Activated naive CD8-positive, alpha-beta T cell treated with anti-CD3 and anti-CD28 coated beads for 36 hours (primary cell): ENCODE measurements at places on chromosomes 13 and 19.

GRCh38 chr19:51219307-51219706 lies 5.6 kb upstream of the CD33 start:
- DNase-seq: no peak

DNA sequence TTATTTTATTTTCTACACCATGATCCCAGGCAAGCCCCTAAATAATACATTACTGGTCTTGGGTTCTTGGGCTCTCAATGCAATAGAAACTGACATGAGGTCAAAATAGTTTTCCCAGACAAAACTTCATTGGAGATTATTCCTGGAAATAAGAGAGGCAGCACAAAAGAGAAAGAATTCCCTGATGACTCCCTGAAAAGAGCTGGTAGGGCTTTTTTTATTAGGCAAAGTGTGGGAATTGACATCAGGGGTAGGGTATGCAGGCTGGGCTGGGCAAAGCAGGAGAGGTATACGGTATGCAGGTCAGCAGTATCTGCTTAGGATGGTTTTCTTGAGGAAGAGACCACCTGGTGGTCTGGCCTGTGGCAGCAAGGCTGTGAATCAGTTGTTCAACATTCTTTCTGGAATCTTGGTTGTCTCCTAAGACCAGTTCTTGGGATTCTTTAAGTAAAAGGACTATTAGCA lies 9.3 kb upstream of the IGFL3 start:
- no peak for DNase-seq

DNA sequence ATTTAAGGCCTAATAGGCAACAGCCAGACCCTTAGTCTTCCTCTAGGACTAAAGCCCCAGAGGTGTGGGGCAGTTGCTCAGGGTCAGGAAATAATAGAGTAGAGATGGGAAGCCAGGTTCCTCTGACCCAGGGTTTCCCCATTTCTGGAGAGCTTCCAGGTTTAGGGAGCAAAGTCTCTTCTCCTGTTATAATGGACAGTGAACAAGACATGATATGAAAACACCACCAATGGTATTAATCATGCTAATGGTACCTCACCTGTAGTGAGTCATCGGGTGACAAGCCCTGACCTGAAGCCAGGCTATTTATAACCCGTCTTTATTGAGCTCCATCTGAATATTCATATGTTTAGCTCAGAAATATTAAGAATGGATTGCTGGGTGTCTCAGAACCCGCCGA lies 24.6 kb downstream of the BICRA start:
- no peak for DNase-seq

- DNase-seq: peak; percentile 56
Measured at GRCh38 chr13:41428155-41428554, 29.2 kb upstream of the RGCC start.

- DNase-seq: no peak
Measured at GRCh38 chr13:50544211-50544610, 299.3 kb downstream of the DLEU7 start.

GRCh38 chr13:85970727-85971126 lies 171.5 kb upstream of the SLITRK6 start:
- DNase-seq: no peak

DNA sequence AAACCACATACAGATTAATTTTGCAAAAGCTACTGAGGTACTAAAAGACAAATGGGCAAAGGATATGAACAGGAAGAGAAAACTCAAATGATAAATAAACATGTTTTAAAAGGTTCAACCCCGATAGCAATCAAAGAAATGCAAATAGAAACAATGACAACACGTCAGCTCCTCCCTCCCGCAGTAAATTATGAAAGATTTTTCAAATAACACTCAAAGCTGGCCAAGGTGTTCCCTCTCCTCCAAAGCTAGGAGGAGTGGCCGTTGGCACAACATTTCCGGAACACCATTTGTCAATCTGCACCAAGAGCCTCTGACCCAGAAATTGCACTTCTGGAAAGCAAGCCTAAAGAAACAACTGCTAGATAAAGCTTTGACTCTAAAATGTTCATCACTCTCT lies 28.3 kb downstream of the INSR start:
- DNase-seq: no peak

GRCh38 chr13:98280176-98280510 lies 103.1 kb upstream of the RNF113B start:
- no peak for DNase-seq

DNA sequence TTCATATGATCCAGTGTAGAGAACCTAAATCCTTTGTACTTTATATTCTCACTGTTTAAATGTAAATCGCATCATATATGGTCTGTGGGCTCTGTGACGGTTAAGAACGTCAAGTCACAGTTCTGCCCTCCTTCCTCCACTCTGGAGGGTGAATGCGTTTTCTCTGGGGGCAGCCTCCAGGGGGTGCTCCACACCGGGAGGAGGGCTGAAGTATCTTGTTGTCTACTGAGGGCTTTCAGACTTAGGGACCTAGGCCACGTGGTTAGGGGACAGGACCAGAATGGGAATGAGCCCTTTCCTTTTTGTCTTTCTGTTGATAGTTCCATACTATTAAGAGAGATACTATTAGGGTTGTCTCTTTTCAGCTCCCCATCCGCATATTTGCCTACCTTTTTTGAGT lies 504.9 kb downstream of the FGF9 start:
- no peak for DNase-seq

GRCh38 chr13:24338721-24339120 lies 29.3 kb downstream of the C1QTNF9 start:
- no peak for DNase-seq

DNA sequence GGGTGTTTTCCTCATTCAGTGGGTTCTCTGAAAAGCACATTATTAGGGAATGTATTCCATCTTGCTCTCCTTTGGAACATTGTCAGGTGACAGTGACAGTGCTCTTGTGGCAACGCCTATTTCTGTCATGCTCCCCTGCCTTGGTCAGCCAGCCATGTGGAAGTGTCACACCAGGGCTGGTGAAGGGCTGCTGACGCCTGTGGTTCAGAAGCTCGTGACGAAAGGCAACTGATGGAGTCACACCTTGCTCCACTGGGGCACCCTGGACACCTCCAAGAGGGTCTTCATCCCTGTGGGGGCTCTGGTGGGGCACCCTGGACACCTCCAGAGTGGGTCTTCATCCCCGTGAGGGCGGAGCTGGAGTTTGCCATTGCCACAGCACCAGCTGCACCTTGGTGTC lies 68.9 kb upstream of the GPR183 start:
- no peak for DNase-seq

DNA sequence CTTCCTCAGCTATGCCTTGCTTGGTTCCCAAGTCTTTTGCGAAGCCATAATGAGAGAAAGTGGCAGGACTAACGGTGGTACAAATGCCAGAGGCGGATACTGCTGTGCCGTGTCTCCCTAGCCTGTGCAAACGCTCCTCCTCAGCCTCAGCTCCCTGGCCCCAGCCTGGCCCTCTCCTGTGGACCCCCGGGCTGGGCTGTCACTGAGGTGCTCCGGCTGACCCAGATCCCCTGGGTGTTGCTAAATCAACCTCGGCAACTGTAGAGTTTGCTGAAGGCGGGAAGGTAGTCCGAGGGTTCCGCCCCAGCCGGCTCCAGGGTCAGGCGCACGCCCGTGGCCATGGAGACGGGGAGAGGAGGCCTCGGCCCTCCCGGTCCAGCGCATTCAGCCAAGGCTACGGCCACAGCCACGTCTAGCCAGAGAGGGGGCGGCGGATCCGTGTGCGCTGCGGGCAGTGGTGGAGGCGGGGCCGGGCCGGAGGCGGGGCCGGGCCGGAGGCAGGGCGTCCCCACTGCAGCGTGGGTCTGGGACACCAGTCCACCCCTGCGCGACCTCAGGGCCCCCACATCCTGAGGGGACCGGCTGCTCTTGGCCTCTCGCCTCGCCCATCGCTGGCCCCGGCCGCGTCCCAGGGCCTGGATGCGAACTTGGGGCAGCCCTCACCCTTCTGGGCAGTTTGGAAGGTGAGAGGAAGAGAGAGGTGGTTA lies 16.4 kb upstream of the ZNF492 start:
- no peak for DNase-seq

DNA sequence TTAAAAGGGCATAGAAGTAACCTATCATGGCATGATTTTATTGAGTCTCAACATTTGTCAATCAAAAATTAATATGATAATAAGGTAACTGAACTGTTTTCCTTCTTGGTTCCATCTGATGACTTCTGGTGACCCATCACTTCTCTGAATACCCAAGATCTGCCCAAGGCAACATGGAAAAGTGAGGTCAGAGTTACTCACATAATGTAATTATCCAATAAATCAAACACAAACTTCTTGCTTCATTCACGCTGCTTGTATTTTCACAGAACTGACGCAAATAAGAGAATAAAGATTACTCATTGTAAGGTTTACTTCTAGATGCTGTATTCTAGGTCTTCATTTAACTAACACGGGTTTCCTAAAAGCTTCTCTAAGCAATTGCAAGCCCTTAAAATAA lies 361.6 kb downstream of the RBM26 start:
- no peak for DNase-seq

DNA sequence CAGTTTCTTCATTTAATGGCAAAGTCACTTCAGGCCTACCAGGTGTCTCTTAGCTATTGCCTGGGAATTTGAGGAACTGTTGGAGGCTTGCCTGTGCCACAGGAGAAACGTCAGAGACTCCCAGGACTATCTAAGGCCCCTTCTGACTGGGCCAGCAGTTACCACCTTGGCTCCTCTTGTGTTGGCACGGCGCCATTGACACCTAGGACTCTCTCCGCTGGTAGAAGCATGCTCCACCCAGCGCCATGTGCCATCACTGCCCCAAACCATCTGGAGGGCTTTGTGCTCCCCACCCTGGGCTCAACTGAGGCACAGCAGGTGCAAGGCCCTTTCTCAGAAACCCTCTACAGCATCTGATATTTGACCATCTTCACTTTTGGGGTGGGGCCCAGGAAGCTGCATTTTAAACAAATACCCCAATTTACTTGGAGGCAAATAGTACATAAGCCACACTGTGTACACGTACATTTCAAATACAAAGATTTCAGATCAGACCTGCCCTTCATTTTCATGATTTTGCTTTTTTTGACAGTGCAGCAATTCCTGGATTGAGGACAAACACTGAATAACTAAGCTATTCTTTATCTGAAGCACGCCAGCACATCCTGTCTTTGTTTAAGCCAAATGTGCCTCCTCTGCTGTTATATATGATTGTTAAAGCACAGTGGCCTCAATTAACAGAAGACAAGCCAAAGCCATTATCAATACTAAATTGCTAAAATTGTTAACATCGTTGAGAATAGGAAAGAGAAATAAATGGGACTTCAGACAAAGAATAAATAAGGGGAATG lies 59.9 kb upstream of the TPP2 start:
- DNase-seq: no peak

- DNase-seq: no peak
Measured at GRCh38 chr13:41312176-41312500, 1.1 kb downstream of the NAA16 start.

DNA sequence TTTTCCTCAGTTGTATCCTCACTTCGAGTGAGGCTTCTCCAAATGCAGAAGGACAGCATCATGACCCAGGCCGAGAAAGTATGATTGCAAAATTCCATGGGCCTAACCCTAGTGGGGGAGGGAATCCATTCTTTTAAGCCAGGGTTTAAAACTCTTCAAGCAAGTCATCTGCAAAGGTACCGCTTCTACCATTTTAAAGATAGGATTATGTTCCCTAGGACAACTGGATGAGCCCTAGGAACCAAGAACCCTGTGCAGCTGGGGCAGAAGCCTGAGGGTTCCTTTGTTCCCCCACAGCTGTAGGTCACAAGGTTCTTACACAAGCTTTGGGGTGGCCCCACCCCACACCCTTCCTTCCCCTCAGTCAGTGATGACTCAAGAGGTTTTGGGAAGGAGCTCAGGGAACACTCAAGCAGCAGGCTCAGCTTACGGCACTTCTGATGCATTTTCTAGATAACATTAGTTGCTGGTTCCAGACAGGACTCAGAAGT lies 13.5 kb downstream of the ARL11 start:
- no peak for DNase-seq
